ENCODE measurements at places on chromosomes 2 and 18.

DNA sequence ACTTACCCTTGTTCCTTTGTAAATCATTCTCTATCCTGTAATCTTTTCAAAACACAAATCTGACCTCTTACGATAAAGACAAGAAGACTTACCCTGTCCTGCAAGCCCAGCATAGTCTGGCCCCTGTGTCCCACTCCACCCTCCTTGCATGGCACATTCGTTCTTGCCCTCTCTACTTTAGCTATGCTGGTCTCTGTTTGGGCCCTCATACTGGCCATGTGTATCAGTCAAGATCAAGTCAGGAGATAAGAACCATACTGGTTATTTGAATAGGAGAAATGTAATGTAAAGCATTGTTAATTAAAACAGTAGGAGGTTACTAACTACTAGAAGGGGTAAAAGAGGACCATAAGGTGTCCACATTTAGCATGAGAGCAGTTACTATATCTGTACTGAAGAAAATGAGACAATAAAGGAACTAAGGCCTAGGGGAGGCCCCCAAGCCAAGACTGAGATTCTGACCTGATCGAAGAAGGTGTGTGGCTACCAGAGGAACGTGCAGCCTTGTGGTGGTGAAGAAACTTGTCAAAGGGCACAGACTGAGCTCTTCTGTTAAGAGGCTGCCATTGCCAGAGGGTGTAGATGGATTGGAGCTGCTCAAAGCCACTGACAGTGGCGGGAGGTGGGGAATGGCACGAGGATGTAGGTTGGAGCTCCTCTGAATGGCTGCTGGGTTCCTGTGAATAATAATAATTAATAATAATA is 80.8 kb downstream of the KCTD18 start:
- no peak for DNase-seq

DNA sequence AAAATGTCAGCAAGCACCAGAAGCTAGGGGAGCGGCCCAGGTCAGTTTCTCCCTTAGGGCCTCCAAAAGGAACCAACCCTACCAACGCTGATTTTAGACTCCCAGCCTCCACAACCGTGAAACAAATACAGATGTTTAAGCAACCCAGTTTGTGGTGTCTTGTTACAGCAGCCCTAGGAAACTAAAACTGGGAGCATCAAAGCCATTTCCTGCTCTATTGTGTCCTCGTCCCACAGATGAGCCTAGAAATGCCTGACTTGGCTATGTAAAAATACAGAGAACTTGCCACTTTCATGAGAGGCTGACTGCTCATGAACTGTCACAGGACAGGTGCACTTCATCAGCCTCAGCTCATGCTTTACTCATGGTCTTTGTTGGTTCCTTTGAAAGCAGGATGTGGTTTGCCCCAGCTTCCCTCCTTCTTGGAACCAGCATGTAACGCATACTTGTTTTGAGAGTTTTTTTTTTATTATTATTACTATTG is 97.6 kb upstream of the SLC39A10 start:
- peak; percentile 59 for DNase-seq

DNA sequence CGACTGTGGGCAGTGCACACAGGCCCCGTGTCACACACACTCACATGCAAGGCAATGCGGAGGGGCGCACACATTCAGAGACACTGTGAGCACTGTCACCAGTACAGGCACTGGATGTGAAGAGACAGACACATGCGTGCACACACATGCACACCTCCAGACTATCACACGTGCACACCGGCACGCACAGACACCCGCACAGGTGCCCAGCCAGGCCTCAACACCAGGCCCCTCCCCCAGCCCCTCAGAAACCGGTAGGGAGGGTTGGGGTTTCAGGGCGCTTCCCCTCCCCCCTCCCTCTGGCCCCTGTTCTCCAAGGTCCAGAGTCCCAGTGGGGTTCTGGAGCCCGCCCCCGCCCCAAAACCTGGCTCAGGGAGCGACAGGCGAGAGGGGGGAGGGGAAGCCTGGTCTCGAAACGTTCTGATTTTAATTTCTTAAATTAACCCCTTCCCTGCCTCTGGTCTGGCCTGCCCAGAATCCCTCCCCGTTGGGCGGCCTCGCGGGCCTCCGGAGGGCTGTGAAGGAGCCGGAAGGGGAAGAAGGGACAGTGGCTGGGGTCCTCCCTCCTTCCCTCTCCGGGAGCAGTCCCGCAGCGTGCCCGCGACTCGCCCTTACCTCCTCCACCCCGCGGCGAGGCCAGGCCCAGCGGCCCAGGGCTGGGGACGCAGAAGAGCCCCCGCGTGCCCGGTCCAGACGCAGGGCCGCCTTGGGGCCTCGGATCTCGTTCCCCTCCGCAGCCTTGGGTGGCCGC is 558 bp downstream of the FBXO41 start:
- no peak for DNase-seq

DNA sequence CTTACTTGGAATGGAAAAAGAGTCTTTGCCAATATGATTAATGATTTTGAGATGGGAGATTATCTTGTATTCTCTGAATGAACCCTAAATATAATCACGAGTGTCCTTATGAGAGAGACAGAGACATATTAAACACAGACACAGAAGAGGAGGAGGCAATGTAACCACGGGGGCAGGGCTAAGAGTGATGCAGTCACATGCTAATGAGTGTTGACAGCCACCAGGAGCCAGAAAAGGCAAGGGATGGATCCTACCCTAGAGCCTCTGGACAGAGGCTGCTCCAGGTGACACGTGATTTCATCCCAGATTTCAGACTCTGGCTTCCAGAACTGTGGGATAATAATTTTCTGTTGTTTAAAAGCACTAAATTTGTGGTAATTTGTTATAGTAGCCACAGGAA is 679.6 kb downstream of the MBD2 start:
- no peak for DNase-seq

- no peak for DNase-seq
Observed at GRCh38 chr2:15732341-15733077, 140.8 kb downstream of the DDX1 start.
